Adipose tissue (tissue), 3 donors: ENCODE measurements at places on chromosomes 13 and 19. TPM values are rescaled to one million over a fixed set of nuclear protein-coding genes. Genes with fewer than 3 reads are reported as not detected.

Gene MYO16
- 0.05 TPM for polyA plus RNA-seq

Gene ZNF471
- 1.8 TPM for polyA plus RNA-seq

Gene SLC25A41
- polyA plus RNA-seq, result 0.22 TPM

Gene ZNF667
- 0.98 TPM for polyA plus RNA-seq

Gene SYDE1
- 17.7 TPM for polyA plus RNA-seq
